Activated CD4-positive, alpha-beta T cell treated with anti-CD3 and anti-CD28 coated beads, Interleukin-2, amount 50 U/mL, for 16 hours (primary cell): ENCODE measurements at places on chromosomes 12 and 14.

DNA sequence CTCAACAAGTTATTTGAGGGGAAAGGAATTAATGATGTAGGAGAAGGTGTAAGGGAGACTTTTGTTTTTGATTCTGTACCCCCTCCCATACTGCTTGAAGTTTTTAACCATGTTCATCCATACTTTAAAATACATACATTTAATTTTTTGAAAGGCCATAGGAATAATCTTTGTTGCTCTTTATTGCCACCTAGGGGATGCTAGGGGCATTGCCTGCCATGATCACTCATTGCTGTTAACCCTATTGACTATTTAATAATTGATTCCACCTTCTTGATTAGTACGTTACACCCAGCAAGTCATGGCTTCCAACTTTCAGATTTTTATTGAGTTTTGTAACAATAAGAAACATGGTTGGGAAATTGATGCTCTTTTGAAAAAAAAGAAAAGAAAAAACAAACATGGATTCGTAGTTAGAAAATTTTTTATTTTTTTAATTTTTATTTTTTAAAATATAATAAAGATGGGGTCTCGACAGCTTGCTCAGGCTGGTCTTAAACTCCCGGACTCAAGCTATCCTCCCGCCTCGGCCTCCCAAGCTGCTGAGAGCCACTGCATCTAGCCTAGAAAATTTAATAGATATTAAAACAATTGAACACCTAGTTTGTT lies 8.5 kb upstream of the PRKAB1 start:
- DNase-seq, result peak; percentile 61

- DNase-seq, result no peak
These were observed 710 bp downstream of the MTA1 start for GRCh38 chr14:105420101-105420973.

DNA sequence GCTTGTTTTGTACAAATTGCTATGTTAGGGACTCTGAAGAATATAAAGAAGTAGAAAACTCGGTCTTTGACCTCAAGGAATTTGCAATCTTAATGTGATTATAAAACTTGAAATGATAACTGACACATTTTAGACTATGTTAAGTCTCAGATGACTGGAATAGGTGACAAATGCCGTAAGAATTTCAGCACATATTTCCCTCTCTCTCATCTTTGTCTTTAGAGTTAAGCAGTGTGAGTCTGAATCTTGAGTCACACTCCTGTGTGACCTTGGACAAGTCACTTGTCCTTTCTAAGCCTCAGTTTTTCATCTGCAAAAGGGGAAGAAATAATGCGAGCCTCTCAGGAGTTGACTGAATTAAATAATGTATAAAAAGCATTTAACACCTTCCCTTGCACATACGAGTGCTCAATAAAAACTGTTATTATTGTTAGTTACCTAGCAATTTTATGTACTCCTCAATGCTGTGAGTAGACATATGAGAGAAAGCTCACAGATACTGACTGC lies 103.7 kb downstream of the DYRK2 start:
- DNase-seq, result no peak

GRCh38 chr12:62006076-62006732 lies 254.0 kb upstream of the USP15 start:
- peak; percentile 41 for DNase-seq

DNA sequence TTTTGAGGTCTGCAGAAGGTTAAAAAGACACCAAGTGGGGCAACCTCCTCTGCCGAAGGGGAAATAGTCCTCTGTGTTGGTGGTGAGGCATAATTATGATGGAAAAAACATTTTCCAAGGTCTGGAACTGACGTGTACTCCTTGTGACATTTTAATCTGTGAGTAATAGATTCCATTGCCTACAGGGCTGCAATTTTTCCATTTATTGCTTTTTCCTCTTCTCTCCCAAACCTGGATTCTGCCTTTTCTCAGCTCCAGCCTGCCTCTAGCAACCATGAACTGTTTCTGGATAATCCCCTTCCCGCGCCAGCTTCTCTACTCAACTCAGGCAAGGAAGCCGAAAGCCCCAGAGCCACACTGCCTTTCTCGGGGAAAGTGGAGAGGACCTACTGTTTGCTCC lies 230.1 kb upstream of the PLXNC1 start:
- no peak for DNase-seq

DNA sequence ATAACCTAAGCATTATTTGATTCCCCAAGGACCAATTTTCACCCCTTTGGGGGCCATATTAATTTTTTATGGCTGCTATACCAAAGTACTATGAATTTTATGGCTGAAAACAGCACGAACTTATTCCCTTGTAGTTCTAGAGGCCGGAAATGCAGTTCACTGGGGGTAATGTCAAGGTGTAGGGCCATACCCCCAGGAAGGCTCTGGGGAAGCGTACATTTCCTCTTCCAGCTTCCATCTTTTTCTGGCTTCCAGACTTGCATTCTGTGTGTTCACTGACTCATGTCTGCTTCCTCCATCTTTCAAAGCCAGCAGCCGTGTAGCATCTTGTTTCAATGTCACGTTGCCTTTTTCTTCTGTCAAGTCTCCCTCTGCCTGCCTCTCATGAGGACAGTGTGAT lies 133.5 kb downstream of the BICD1 start:
- DNase-seq, result no peak

DNA sequence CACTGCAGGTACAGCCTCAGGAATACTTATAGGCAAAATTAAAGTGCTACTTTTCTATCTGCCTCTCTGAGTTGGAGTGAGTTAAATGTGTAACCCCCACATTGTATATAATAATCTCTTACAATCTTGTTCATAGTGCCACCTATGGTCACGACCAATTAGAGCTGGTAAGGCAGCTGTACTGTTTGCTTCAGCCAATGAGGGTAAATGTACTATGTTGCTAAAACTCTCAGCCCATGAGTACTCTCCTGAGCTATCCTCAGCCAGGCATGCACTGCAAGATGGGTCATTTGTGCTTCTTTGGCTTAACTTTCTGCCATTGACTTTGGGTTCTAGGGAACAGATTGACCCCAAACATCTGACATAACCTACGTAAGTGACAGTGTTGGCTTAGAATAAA lies 15.0 kb upstream of the MDM2 start:
- DNase-seq, result peak; percentile 40

- no peak for DNase-seq
These were observed 62.4 kb downstream of the TMX1 start for GRCh38 chr14:51302295-51303030.

DNA sequence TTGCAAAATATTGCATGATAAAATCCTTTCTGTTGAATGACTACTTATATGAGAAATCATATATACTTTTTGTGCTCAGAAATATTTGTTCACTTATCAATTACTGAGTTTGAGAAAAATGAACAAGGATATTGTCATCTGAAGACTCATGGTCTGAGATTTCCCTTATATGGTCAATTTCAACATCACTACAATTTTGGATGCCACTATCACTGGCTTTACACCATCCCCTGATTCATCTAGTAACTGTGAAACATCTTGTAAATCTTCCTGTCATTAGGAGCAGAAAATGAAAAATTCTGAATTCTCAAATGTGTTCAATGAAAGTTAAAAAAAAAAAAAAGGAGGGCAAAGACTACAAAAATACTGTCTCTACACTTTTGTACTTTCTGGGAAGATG lies 21.8 kb upstream of the GXYLT1 start:
- DNase-seq, result no peak

GRCh38 chr14:50678163-50678562 lies 10.1 kb upstream of the SAV1 start:
- no peak for DNase-seq

- no peak for DNase-seq
These were observed 120.9 kb downstream of the TMTC1 start for GRCh38 chr12:29662734-29663323.

DNA sequence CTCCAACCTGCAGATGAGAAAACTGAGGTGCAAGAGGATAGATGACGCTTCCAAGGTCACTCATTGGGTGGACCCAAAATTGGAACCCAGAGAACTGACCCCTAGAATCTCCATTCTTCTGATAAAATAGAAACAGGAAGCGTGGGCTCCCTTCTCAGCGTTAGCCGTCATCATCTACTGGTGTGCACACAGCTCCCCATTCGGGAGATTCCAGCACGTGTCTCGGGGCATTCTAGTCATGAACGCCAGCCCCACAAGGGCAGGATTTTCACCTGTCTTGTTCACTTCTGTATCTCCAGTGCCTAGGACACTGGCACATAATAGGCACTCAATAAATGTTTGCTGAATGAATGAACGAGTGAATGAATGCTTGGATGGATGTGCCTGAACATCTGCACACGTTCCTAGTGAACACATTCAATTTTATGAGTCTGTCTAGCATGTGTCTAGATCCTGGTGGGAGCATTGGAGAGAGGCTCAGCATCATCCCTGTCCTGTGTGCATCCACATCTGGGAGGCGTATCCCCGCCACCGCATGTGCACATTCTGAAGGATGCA lies 30.5 kb downstream of the RASAL1 start:
- no peak for DNase-seq

DNA sequence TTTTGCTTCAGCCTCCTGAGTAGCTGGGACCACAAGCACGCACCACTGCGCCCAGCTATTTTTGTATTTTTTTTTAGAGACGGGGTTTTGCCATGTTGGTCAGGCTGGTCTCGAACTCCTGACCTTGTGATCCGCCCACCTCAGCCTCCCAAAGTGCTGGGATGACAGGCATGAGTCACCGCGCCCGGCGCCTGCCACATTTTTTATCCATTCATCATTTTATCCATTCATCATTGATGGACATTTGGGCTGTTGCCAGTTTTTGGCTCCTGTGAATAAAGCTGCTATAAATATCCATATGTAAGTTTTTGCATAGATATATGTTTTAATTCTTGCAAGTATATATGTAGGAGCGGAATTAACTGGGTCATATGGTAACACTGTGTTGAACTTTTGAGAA lies 79.5 kb downstream of the DAAM1 start:
- DNase-seq, result no peak

DNA sequence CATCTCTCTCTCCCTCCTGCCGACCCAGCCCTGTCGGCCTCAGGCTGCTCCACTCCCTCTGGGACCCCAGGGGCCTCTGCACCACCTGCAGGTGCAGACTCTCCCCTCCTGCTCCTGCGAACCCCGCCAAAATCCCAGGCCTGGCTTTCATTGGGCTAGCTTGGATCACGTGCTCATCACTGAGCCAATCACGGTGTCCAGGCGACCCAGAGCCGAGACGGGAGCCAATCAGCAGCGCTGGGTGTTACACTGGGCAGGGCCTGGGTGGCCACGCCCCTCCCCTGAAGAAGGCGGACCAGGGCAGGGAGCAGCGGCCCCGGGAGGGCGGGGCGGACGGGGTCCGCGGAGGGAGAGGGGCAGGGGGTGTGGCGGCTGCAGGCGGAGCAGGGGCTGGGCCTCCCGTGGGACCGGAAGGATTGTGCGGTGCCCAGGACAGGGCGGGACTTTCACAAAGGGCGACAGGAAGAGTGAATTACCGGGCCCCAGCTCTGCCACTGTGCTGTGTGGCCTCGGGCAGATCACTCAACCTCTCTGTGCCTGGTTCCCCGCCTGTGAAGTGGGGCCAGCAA lies 66.6 kb upstream of the FBRSL1 start:
- no peak for DNase-seq

DNA sequence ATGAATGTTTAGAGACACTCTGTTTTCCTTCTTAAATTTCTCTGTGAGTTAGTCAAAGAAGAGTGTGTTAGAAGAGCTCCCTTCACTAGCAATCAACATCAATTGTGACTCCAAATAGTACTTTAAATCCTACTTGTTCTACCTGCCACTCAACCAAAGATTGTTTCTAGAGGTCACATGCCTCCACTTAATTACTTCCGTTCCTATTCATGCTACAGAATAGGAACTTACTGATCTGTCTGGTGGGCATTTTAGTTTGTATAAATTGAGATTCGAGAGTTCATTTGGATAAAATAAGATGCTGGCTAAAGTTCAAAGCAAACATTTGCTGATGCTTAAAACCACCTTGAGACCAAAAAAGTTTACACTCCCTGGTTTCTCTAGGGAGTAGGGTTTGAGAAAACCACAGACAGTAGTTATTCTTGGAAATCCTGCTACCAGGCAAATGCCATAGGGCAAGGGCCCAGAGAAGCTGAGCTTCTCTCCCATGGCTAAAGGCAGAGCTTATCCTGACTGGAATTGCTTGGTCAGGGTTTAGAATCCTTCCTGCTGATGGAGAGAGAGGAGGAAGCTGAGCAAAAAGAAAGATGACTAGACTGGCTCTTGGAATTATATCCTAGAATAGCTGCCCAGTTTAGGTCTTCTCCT lies 389.6 kb upstream of the ATP2B1 start:
- DNase-seq, result no peak

GRCh38 chr14:42931308-42931707 lies 1324.6 kb downstream of the LRFN5 start:
- no peak for DNase-seq

GRCh38 chr12:93173178-93173957 lies 204.4 kb upstream of the NUDT4 start:
- DNase-seq, result no peak

DNA sequence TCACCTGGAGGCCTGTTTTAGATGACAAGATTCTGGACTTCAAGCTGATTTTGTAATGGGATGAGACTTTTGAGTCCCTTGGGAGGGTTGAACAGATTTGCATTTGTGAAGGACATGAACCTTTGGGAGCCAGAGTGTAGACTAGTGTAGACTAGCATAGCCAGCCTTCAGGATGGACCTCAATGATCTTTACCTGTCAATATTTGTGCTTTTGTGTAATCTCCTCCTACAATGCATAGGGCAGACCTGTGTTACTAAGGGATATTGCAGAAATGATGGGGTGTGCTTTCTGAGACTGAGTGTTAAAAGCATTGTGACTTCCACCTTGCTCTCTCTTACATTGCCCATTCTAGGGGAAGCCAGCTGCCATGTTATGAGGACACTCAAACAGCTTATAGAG lies 9.9 kb upstream of the LRP10 start:
- DNase-seq, result no peak

DNA sequence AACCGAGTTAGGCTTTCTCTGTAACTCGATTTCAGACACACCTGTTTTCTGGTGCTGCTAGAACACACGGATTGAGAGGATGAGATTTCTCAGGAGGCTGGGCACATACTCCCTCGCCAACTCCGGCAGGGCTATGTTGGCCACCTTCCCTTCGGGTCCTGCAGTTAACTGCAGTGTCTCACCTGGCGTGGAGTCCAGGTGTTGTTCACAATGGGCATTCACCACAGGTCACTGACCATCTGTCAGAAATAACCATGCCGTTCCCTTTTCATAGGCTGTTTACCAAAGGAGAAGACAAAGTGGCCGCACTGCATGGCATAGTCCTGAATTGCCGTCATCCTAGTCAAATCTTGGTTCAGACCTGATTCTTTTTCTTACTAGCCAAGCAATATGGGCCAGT lies 5.5 kb upstream of the KCNH3 start:
- DNase-seq, result no peak

DNA sequence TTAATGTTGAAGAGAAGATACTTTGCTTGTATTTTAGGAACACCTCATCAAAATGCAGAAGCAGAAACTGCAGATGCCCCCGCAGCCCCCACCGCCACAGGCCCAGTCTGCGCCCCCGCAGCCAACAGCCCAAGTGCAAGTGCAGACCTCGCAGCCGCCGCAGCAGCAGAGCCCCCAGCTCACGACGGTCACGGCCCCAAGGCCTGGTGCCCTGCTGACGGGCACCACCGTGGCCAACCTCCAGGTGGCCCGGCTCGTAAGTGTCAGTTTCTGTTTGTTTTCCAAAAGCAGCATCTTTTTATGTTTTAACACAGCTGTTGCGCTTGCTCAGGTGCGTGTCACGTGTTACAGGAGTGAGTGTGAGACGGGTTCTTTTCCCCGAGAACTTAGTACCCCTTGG lies 79.5 kb downstream of the DDX51 start:
- DNase-seq, result no peak
